Lower lobe of right lung (tissue), 2 donors: ENCODE measurements at places on chromosomes 5 and 9. TPM values are rescaled to one million over a fixed set of nuclear protein-coding genes. Genes with fewer than 3 reads are reported as not detected.

GRCh38 chr9:98219364-98219716, 26.9 kb upstream of the CORO2A start:
- H3K4me1 ChIP-seq, result peaks cover 17% of the 10 kb centered on the region
- peaks cover 78% of the 10 kb centered on the region for H3K36me3 ChIP-seq
- no peak for DNase-seq
- no peaks in the 10 kb centered on the region for H3K27me3 ChIP-seq

GRCh38 chr9:126504977-126505455, 108.7 kb upstream of the LMX1B start:
- peaks cover 24% of the 10 kb centered on the region for H3K36me3 ChIP-seq
- no peak overlapping the region for H3K4me3 ChIP-seq
- peaks cover under 1% of the 10 kb centered on the region for H3K4me1 ChIP-seq
- peaks cover under 1% of the 10 kb centered on the region for H3K27me3 ChIP-seq
- peak; percentile 28 for DNase-seq
- H3K27ac ChIP-seq, result no peak overlapping the region

GRCh38 chr5:23461576-23461975, 45.8 kb upstream of the PRDM9 start:
- H3K27me3 ChIP-seq, result no peaks in the 10 kb centered on the region
- no peaks in the 10 kb centered on the region for H3K36me3 ChIP-seq
- no peaks in the 10 kb centered on the region for H3K4me1 ChIP-seq
- no peak for DNase-seq
- no peak overlapping the region for H3K27ac ChIP-seq

Gene GPBP1
- 70.6 TPM for total RNA-seq

DNA sequence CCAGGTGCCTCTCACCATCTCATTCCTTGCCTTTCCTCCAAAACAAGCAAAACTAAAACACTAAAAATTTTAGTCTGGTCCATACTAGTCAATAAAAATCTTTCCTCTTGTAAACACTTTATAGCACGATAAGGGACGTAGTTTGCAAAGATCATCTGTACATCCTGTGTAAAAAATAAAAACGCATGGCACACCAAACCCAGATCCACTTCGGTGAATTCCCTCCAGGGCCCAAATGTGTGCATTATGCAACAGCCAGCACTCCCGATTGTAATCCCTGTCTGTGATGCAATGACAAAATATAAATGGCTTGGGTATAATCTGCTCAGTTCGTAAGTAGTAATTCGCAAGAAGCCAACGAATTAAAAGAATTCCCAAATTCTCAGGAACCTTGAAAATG, 1.4 kb downstream of the FAM169A start:
- H3K27me3 ChIP-seq, result peaks cover 44% of the 10 kb centered on the region
- DNase-seq, result no peak
- H3K36me3 ChIP-seq, result no peaks in the 10 kb centered on the region
- no peak overlapping the region for H3K4me3 ChIP-seq

DNA sequence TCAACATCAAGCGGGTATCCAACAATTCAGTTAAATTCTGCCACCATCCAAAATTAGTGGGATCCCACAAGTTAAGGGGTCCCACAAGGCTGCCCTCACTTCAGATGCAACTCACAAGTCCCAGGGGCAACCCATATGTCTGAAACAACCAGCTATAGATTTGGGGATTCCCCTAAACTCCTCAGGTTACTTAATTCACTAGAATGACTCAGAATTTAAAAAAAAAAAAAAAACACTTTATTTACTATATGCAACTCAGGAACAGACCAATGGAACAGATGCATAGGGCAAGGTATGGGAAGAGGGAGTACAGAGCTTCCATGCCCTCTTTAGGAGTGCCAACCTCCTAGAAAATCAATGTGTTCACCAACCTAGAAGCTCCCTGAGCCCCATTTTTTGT, 15.1 kb downstream of the AUH start:
- no peak overlapping the region for H3K4me3 ChIP-seq
- DNase-seq, result no peak

Gene CSF2
- 3.9 TPM for total RNA-seq

DNA sequence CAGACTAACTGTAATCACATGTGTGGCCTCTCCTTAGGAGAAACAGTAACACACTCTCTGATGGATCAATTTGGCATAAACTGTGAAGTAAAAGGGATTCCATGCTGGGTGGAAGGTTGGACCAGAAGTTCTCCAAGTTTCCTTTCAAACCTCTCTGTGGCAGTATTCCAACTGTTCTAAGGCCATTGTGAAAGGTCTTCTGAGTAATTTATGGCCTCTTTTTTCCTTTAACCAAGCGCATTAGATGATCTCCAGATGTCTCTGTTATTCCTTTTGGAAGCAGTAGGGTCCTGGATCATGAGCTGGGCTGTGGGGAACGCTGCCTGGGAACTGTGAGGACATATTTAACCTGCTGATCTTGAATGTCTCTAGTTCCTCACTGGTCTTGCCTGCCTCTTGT, 80.6 kb upstream of the IL6ST start:
- DNase-seq, result no peak
- no peaks in the 10 kb centered on the region for H3K36me3 ChIP-seq
- H3K27me3 ChIP-seq, result no peaks in the 10 kb centered on the region
- H3K4me1 ChIP-seq, result peaks cover 38% of the 10 kb centered on the region

Gene VCAN
- 133 TPM for total RNA-seq

Gene CCDC183
- 3.7 TPM for total RNA-seq

Gene SLC9A3
- 1.1 TPM for total RNA-seq

DNA sequence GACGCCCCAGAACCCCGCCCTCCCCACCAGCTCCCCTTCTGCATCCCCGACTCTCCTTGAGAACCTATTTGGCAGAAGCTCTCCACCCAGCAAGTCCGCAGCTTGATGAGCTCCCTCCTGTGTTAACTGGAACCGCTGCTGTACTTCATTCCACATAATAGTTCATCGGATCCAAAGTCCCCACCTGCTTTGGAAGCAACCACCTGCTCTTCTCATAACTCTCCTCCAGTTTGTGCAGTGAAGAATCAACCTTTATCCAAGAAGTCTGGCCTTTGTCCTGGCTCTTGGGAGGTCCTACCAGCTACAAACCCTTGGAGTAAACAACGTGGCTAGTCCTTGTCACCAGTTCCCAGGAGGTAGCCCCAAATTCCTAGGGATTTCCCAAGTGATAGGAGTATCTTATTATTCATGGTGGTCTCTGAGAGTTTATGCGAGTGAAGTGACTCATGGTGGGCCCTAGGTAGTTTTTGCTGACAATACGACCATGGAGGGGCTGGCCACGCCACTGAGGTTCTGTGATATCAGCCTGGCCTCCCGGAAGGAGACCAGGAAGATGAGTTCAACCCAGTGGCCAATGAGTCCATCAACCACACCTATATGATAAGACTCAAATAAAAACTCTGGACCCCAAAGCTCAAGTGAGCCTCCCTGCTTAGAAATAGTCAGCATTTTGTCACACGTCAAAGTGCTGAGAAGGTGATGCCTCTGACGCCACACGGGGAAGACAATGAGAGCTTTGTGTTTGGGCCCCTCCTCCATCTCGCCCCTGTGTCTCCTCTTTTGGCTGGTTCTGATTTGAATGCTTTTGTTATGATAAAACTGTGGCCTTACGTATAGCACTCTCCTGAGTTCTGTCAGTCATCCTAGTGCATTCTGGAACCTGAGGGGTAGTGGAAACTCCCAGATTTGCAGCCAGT, 3.6 kb upstream of the IL4 start:
- H3K4me1 ChIP-seq, result peaks cover 8% of the 10 kb centered on the region
- H3K36me3 ChIP-seq, result no peaks in the 10 kb centered on the region
- no peak overlapping the region for H3K4me3 ChIP-seq
- H3K27me3 ChIP-seq, result no peaks in the 10 kb centered on the region

DNA sequence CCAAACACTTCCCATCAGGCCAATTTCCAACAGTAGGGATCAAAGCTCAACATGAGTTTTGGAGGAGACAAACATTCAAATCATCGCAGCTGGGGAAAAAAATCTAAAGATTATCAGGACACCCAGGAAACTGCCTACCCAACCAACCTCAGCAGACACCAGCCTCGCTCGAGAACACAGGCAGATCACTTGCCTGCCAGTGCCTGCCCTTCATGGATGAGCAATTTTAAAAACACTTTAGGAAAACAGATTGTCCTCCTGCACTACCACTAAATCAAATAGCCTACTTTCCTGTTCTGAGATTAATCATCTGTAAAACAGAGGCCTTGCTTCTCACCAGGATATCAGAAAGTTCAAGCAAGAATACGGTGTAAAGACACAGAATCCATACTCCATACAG, 14.7 kb upstream of the TMEM174 start:
- H3K36me3 ChIP-seq, result no peaks in the 10 kb centered on the region
- H3K27me3 ChIP-seq, result peaks cover 20% of the 10 kb centered on the region
- H3K4me3 ChIP-seq, result no peak overlapping the region
- H3K4me1 ChIP-seq, result no peaks in the 10 kb centered on the region
- no peak overlapping the region for H3K27ac ChIP-seq

- no peak overlapping the region for H3K4me3 ChIP-seq
- H3K27me3 ChIP-seq, result no peaks in the 10 kb centered on the region
- no peaks in the 10 kb centered on the region for H3K36me3 ChIP-seq
- DNase-seq, result no peak
- no peak overlapping the region for H3K27ac ChIP-seq
- H3K4me1 ChIP-seq, result no peaks in the 10 kb centered on the region
Measured at GRCh38 chr5:15762668-15763067, 262.7 kb downstream of the FBXL7 start.

Gene PCDHB2
- 5.6 TPM for total RNA-seq

- DNase-seq, result no peak
- H3K4me3 ChIP-seq, result no peak overlapping the region
- no peaks in the 10 kb centered on the region for H3K27me3 ChIP-seq
Measured at GRCh38 chr9:137818286-137818685, 59.3 kb upstream of the CACNA1B start.

Gene HEXB
- total RNA-seq, result 355 TPM

DNA sequence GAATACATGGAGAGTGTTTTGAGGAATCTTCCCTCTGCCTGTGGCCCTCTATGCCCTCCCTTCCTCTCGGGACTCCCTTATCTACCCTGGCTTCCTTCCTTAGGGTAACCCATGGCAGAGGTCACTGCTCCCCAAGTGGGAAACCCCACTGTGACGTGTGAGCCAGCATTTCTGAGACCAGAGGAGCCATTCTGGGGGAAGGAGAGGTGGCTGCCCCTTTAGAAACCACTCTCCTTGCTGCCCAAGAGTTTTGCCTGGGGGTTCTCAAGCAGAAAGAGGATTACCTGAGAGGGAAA, 23.1 kb downstream of the CCNJL start:
- no peaks in the 10 kb centered on the region for H3K27me3 ChIP-seq
- no peaks in the 10 kb centered on the region for H3K36me3 ChIP-seq
- peaks cover 48% of the 10 kb centered on the region for H3K4me1 ChIP-seq
- DNase-seq, result no peak
- H3K27ac ChIP-seq, result peak overlapping the region; percentile 77

Gene ARL15
- total RNA-seq, result 30.8 TPM

Gene PRSS3
- total RNA-seq, result 0.65 TPM

Gene IL7R
- total RNA-seq, result 168 TPM

DNA sequence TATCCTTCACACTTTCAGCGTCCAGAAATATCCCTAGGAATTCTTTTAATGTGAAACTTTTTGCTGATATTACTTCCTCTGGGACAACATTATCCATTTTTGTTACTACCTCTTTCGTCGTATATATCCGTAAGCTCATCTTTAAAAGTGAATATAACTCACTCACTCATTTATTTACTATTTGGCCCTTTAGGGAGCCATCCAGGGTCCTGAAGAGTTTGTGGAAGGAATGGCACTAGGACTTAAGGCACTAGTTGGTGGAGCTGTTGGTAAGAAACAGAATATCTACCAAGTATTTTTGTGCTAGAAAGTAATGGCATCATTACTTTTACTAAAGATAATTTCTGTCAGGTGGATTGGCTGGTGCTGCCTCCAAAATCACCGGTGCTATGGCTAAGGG, 192.7 kb downstream of the VPS13A start:
- H3K4me3 ChIP-seq, result no peak overlapping the region
- no peak overlapping the region for H3K27ac ChIP-seq
- H3K27me3 ChIP-seq, result no peaks in the 10 kb centered on the region
- DNase-seq, result no peak
- no peaks in the 10 kb centered on the region for H3K4me1 ChIP-seq

Gene MAMDC4
- total RNA-seq, result 13.5 TPM

DNA sequence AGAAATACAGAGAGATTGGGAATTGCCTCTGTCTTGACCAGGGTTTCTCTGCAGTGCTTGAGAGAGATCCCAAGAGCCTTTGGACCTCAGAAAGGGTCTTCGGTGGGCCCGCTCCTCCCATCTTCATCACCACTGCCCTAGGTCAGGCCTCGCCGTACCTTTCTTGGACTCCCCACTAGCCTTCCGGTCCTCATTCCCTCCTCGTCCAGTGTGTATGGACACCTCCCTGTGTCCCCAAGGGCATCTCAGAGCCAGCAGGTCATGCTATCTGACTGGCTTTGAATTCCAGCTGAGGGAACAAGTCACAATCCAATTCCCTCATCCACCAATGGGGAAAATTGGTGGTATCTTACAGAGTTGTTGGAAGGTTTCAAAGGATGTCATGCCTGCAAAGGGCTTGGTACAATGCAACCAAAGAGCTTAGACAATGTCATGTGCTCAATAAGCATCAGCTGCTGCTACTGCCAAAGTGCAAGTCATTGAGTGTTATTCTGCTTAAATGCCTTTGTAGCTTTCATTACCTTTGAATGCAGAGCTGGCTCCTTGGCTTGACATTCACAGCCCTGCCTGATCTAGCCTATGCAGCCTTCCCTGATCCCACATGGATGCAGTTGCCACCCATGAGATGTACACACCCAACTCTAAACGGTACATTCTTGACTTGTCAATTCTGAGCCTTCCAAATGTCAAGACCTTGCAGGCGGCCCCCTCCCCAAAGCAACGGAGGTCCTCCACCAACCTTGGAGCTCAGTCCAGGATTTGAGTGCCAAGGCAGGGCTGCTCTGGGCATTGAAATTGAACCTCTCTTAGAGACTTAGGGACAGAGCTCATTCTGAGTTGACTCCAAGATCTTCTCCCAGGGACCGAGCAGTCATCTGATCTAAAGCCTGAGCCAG, 58.0 kb downstream of the HRH2 start:
- H3K36me3 ChIP-seq, result no peaks in the 10 kb centered on the region
- peaks cover 8% of the 10 kb centered on the region for H3K27me3 ChIP-seq
- H3K4me3 ChIP-seq, result no peak overlapping the region
- DNase-seq, result no peak
- H3K4me1 ChIP-seq, result no peaks in the 10 kb centered on the region

DNA sequence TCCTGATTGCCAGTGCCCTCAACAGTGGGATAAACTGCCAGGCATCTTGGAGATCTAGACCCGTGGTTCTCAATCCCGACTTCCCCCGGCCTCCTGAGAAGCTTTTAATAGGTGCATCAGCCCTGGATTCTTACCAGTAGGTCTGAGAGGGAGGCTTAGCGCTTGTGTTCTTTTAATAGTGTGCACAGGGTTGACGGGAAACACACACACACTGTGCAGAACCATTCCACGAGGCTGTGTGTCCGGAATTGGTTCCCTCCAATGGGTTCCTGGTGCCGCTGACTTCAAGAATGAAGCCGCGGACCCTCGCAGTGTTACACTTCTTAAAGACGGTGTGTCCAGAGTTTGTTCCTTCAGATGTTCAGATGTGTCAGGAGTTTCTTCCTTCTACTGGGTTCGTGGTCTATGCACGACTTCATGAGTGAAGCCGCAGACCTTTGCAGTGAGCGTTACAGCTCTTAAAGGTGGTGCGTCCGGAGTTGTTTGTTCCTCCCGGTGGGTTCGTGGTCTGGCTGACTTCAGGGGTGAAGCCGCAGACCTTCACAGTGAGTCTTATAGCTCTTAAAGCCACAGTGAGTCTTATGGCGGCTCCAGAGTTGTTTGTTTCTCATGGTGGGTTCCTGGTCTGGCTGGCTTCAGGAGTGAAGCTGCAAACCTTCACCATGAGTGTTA, 46.6 kb upstream of the PRSS3 start:
- peaks cover 15% of the 10 kb centered on the region for H3K4me1 ChIP-seq
- no peak overlapping the region for H3K27ac ChIP-seq
- H3K4me3 ChIP-seq, result no peak overlapping the region
- no peaks in the 10 kb centered on the region for H3K36me3 ChIP-seq
- H3K27me3 ChIP-seq, result peaks cover 24% of the 10 kb centered on the region
- DNase-seq, result no peak

- peaks cover 73% of the 10 kb centered on the region for H3K36me3 ChIP-seq
- no peaks in the 10 kb centered on the region for H3K4me1 ChIP-seq
- no peaks in the 10 kb centered on the region for H3K27me3 ChIP-seq
Measured at GRCh38 chr5:172096207-172096940, 89.9 kb upstream of the FBXW11 start.
